NCI-H460 (cell line): ENCODE measurements at places on chromosomes 6 and 20. TPM values are rescaled to one million over a fixed set of nuclear protein-coding genes. Genes with fewer than 3 reads are reported as not detected.

The ANKRD66 gene
- not detected in 2 replicates for total RNA-seq

The HLA-DRB1 gene
- 0.42 and 1.4 TPM in 2 replicates for total RNA-seq

The ACOT8 gene
- total RNA-seq = 21.1 and 21.6 TPM in 2 replicates

The COL20A1 gene
- total RNA-seq = 0.06 and 0.10 TPM in 2 replicates

The DLK2 gene
- not detected in 2 replicates for total RNA-seq

The MYO6 gene
- total RNA-seq = 7.1 and 7.8 TPM in 2 replicates

The LY6G6F gene
- total RNA-seq = not detected in 2 replicates
